ENCODE measurements at places on chromosomes 7 and 10. TPM values are rescaled to one million over a fixed set of nuclear protein-coding genes. Genes with fewer than 3 reads are reported as not detected.

DNA sequence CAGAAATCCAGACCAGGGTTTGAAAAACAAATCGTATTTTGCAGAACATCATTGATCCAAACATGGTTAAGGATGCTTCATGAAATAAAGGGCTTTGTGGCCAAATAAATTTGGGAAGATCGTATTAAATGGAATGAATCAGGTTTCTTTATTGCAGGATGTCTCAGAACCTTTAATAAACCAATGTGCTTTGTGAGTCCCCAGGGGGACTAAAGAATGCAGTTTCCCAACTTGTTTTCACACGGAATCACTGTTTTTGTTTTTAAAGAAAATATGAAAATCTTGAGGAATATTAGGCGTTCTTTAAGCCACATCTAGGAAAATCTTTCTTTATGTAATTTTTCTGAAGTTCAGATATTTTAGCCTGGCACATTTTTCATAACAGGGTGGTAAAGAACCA is 16.8 kb upstream of the CCDC172 start:
- DNase-seq: no peak

DNA sequence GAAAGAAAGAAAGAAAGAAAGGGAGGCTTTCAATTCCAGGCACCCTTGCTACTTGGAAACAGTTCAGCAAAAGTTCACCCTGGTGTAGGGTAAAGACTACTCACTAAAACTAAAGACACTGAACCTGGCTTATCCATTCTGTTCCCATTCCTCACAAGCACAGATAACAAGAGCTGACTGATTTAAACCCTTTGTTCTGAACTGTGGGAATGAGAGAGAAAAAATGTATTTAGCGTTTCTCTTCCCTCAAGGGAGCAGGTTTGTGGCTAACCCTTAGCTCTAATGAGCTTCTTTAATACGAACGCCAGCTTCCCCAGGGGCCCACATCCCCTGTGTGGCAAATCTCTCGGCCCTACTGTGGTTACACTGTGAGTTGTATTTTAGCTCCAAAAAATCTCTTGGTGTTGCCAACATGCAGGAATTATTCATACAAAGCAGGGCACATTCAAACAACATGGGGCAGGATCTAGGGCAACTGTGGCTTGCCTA is 23.3 kb downstream of the PRTFDC1 start:
- no peak for DNase-seq

GRCh38 chr7:142594078-142594477 is 155.2 kb upstream of the PRSS1 start:
- DNase-seq: no peak

- no peak for DNase-seq
Measured at GRCh38 chr7:70294211-70294911, 696.1 kb downstream of the AUTS2 start.

Gene MBL2
- polyA plus RNA-seq: not detected

Gene PRXL2A
- 16.1 TPM for polyA plus RNA-seq

Measured in naive thymus-derived CD8-positive, alpha-beta T cell (primary cell).